ENCODE measurements at places on chromosomes 3 and 15.

GRCh38 chr3:110504401-110504800 is 567.2 kb upstream of the NECTIN3 start:
- DNase-seq: no peak

DNA sequence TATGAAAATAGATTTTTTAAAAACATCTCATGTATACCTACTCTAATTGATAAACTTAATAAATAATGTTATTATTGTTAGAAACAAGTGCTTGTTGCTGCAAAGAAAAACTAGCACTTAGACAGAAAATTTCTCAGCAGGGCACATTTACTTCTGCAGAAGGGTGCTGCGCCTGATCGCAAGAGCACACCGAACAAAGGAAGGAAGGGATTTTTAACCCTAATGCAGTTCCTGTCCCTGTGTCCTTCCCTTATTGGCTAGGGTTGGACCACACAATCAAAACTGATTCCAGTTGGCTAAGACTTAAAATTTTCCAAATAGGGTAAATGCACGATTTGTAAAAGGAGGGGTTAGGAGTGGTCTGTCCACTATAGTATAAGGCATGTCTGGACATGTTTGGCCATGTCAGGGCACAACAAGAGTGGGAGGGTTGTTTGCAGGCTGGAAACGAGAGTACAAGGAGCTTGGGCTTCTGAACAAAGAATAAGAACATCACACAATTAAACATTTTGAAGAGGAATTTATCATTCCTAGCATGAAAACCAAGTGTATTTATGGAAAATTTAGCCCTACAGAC is 4.7 kb downstream of the DTWD1 start:
- DNase-seq: no peak

DNA sequence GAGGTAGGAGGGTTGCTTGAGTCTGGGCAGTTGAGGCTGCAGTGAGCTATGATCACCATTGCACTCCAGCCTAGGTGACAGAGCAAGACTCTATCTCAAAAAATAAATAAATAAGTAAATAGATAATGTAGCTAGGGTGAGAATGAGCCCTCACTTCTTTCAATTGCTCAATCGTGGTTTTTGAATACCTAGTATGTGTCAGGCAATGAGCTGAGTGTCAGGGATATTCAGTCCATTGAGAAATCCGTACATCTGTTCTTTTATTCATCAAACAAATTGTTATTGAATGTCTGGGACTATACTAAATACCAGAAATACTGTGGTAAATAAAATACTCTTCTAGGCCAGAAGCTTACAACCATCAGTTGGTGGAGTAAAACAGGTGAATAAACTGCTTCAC is 6.2 kb upstream of the ZNF148 start:
- no peak for DNase-seq

DNA sequence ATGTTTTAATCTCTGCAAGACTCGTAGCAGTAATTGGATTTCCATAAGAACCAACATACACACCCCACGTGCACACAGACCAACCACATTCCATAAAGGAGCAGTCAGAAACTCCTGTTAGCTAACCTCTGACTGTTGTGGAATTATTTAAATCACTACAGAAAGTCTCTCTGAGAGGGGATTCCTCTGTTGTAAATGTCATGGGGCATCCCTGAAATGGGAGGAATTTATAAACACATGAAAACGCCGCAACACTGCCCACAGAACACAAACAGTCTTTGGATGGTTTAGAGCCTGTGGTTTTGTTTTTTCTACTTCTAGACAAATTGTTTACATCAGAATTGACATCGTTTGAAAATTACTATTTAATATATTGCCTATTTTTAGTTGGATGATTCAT is 740.1 kb upstream of the GRM7 start:
- DNase-seq: no peak

- no peak for DNase-seq
These were observed 13.9 kb downstream of the ROBO2 start for GRCh38 chr3:77053795-77054194.

DNA sequence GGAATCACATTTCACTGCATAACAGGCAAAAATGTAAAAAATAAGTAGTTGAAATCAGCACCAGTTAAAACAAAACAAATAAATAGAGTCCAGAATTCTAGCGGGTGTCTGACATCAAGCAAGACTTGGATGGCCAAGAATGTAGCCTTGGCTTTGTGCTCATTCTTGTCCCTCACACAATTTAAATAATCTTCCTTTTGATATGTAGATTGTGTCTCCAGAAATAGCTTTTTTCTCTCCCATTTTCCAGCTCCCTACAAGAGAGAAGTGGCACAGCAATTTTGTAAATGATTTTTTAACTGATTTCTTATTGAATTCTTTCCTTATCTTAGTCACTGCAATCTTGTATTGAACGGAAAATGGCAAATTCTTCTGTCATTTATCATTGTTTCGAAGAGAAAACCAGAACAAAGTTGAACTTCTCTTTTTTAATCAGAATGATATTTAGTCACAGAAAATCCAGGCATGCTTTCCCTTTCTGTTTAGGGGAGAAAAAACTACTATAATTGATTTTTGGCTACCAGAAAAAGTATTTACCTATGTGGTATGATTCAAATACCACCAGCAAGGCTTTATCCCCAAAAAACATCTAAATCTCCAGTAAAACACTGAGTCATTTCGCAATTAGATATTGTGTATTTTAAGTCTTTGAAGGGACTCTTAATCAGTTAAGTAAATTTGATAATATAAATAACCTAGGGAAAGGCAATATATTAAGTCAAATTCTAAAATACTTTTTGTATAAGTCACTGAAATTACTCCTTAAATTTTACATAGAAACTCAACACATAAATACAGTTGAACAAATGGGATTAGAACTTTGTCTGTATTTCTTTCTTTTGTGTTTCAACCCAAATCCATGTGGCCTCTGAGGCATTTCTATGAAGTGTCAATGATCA is 481.7 kb downstream of the GBE1 start:
- no peak for DNase-seq

GRCh38 chr3:195698325-195698646 is 22.5 kb upstream of the MUC20 start:
- DNase-seq: no peak

- no peak for DNase-seq
These were observed 157.3 kb downstream of the ADAMTS9 start for GRCh38 chr3:64530434-64531049.

- DNase-seq: no peak
These were observed 14.1 kb downstream of the GYG1 start for GRCh38 chr3:149005416-149005815.

GRCh38 chr3:159149633-159150032 is 347.8 kb downstream of the MFSD1 start:
- DNase-seq: no peak

DNA sequence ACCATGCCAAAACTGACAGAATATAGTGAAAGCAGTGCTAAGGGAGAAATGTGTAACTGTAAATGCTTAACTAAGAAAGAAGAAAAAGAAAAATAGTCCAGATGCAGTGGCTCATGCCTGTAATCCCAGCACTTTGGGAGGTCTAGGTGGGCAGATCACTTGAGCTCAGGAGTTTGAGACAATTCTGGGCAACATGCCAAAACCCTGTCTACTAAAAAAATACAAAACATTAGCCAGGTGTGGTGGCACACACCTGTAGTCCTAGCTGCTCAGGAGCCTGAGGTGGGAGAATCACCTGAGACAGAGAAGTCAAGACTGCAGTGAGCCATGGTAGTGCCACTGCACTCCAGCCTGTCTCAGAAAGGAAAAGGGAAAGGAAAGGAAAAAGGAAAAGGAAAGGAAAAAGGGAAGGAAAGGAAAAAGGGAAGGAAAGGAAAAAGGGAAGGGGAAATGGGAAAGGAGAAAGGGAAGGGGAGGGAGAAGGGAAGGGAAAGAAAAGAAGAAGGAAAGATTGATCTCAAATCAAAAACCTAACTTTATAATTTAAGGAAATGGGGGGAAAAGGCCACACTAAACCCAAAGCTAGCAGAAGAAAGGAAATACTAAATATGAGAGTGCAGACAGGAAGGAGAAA is 20.3 kb downstream of the C3orf33 start:
- no peak for DNase-seq

DNA sequence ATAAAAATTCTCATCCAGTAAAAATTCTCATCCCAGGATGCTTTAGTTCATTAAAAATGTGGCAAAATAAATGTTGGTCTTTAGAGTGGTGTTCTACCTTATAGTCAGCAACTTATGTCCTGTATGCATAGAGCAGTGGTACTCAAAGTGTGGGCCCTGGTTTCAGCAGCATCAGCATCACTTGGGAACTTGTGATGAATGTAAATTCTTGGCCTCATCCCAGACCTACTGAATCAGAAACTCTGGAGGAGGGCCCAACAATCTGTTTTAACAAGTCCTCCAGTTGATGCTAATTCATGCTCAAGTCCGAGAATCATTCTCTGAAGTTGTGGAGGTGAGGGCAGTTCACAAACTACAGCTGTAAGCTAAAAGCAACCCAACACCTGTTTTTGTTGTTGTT is 307.3 kb upstream of the SATB1 start:
- no peak for DNase-seq

- DNase-seq: no peak
These were observed 8.2 kb downstream of the LRIG1 start for GRCh38 chr3:66492672-66493071.

DNA sequence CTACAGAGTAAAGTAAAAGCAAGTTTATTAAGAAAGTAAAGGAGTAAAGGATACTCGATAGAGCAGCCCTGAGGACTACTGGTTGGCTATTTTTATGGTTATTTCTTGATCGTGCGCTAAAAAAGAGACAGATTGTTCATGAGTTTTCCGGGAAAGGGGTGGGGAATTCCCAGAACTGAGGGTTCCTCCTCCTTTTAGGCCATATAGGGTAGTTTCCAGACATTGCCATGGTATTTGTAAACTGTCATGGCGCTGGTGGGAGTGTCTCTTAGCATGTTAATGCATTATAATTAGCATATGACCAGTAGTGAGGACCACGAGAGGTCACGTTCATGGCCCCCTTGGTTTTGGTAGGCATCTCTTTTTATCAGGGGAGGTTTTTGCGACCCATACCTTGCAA is 213.1 kb downstream of the OSBPL10 start:
- no peak for DNase-seq

- DNase-seq: no peak
These were observed 487.5 kb upstream of the KCNMB2 start for GRCh38 chr3:178048768-178049167.

DNA sequence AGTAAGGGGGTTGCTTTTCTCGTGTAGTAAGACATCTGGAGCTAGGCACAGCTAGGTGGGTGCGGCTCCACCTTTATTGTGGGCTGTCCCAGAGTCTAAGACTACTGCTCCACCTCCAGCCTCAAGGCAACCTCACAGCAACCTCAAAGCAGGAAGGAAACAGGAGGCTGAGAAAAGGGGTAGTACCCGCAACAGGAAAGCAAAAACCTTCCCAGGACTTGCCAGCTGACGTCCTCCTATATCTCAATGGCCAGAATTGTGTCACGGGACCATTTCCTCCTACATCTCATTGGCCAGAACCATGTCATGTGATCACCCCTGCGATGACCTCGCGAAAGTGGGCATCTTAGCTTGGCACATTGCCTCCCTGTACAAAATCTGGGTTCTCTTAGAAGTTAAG is 4.3 kb upstream of the GPR160 start:
- no peak for DNase-seq

DNA sequence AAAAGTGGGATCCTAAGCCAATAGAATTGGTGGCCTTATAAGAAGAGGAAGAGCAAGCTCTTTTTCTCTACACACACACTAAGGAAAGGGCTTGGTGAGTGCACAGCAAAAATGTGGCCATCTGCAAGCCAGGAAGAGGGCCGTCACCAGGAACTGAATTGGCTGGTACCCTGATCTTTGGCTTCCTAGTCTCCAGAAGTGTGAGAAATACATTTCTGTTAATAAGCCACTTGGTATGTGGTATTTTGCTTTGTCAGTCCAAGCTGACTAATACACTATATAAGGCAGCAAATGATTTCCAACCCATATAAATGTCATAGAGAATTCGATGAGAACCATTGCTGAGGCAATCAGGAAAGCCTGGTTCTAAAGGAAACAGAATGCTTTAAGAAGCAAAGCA is 816.3 kb upstream of the SEMA6D start:
- no peak for DNase-seq

Data from stimulated activated CD8-positive, alpha-beta memory T cell treated with anti-CD3 and anti-CD28 coated beads, Interleukin-4, amount 100 ng/mL, for 1 hour (primary cell).